T-helper 2 cell treated with Interferon-gamma antibody and Interleukin-4, amounts not matched to agents 5 μg/mL and 100 μg/mL, for 36 hours (primary cell): ENCODE measurements at places on chromosomes 2 and 18.

DNA sequence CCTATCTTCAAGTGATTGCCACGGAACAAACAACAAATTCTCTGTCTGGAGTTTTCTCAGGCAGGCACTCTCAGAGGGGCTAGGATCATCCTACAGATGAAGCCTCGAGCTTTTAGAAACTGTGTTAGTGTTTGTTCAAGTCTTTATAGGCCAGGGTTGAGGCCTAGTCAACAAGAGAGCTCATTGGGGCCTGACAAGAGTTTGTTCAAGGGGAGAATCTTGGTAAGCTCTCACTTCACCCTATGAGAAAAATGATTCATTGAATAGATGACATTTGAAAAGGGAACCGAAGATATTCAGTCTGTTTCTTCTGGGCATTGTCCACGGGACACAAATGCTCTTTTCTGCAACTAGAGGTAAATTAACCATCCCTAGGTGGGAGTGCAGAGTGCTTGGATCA lies 476.9 kb downstream of the PTPRM start:
- no peak for DNase-seq

GRCh38 chr2:110804915-110805314 lies 72.5 kb downstream of the ACOXL start:
- peak; percentile 80 for DNase-seq

DNA sequence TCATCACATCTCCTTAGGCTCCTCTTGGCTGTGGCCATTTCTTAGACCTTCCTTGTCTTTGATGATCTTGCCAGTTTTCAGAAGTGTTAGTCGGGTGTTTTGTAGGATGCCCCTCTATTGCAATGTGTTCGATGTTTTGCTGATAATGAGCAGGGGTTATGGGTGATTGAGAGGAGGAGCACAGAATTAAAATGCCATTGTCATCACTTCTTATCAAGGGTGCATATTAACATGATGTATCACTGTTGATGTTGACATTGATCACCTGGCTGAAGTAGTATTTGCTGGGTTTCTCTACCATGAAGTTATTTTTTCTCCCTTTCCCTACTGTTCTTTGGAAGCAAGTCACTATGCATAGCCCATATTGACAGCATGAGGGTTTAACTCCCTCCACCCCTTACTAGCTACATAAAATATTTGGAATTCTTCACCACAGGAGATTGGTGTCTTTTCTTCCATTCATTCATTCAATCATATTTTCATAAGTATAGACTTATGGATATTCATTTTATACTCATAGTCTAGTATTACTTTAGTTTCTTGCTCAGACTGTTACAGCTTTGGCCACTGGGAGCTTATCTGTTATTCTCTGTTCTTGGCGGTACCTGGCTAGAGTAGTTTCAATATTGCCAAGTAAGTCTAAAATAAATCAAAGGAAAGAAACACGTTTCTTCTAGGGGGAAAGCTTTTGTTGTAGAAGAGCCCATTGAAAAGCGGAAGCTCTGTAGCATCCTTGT lies 54.5 kb upstream of the TMEM87B start:
- no peak for DNase-seq

- DNase-seq, result peak; percentile 42
These were observed 1.4 kb downstream of the DOCK10 start for GRCh38 chr2:225040856-225041206.

DNA sequence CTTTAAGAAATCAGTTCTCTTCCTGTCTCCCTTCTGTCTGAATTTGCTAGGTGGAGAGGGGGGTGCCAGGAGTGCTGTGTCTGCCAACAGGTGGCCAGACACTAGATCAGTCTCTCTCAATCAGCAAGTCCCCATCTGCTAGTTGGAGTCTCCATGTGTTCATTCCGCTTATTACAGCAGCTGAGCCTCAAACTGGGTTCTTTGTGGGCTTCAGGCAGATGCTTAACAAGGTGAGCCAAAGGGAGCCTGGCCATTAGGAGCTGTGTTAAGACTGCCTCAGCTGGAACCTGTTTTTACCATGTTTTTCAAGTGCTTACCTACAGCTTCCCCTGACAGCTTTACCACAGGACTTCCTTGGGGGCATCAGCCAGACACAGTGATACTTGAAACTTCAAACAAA lies 401.9 kb downstream of the LRP1B start:
- no peak for DNase-seq

GRCh38 chr18:38023871-38024270 lies 458.3 kb upstream of the CELF4 start:
- no peak for DNase-seq
